ENCODE measurements at places on chromosomes 3 and 15.

DNA sequence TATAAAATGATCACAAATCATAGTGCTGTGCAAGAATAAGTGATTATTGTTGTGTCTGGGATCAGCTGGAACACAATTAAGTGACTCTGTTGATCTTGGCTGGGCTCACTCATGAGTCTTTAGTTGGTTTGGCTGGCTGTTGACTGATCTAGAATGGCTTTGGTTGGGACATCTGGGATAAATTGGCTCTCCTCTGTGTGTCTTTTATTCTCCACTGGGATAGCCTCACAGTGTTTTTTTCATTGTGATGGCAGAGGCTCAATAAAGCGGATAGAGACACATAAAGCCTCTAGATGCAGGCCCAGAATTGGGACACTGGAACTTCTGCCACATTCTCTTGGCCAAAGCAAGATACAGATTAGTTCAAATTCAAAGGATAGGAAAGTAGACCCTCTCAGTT lies 735.6 kb downstream of the PDCD6IP start:
- DNase-seq: no peak

DNA sequence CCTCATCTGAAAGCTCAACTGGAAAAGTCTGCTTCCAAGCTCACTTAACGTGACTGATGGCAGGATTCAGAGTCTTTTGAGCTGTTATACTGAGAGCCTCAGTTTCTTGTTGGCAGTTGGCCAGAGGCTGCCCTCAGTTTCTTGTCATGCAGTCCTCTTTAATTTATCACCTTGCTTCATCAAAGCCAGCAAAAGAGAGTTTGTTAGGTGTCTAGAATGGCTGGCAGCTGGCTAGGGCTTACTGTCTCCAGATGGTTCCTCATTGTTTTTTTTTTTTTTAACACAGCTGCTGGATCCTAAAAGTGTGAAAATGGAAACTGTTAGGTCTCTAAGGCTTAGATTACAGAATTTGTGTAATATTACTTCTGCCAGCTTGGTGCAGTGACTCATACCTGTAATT lies 310.6 kb downstream of the PDCD6IP start:
- no peak for DNase-seq

DNA sequence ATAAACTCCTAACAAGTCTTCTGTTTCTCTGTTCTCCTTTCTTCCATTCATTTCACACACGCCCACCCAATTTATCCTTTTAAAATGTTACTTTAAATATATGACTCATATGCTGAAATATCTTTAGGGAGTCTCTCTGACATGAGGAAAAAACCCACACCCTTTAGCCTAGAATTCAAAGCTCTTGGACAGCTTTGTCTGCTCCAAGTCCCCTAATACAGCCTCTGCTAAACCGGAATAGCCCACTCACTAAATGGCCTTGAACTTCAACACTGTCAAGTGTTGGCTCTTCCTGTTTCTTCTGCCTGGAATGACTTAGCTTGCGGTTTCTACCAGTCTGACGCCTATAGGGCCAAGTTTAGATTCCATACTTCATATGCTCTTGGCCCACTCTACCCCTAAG lies 3.3 kb upstream of the CD96 start:
- no peak for DNase-seq

DNA sequence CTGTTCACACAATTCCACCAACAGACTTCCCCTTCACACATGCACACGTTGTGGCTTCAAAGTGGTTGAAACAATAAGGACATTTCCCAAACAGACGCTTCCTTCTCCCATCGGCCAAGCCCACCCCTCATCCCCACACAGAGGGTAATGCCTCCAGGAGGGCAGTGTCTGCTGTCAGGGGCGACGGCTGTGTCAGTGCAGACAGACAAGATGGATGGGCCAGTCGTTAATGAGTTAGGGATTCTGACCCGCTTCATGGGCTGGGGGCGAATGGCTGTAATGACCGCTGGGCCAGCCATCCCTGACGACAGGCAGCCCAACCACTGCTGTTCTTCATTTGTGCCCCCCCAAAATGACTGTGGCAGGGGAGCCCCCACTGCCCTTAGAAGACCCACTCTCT lies 20.2 kb upstream of the SKIC8 start:
- DNase-seq: no peak

- no peak for DNase-seq
Measured at GRCh38 chr3:176950743-176951142, 246.5 kb downstream of the TBL1XR1 start.

DNA sequence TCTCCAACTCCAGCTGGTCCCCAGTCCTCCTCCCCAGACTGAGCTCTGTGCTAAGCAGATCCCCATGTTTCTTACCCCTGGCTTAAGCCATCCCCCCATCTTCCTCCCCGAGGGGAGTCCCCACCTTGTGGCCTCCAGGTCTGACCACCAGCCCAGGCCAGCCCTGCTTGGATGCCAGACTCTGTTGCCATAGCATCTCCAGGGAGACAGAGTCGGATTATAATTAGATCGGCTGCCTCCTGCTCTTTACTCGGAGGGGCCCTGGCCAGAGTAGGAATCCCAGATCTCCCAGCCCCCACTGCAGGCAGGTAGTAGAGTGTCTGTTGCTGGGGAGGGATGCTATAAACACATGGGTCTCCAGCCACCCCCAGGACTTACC lies 2.4 kb downstream of the KLHDC8B start:
- no peak for DNase-seq

- no peak for DNase-seq
Measured at GRCh38 chr3:32224016-32224516, 14.4 kb upstream of the CMTM8 start.

DNA sequence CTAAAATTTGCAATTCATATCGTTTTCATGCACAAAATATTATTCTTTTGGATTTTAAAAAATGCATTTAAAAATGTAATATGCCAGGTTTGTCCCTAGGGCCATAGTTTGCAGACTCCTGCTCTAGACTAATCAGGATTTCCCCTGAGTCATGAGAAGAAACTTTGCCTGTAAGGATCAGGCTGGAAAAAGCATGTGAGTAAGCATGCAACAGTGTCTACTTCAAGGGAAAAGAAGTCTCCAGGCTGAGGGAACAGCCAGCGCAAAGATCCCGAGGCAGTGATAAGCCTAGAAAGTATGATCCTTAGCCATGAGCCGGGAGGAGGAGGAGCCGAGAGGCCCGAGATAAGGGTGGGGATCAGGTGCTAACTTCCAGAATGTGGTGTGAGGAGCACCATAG lies 382.8 kb upstream of the CFAP20DC start:
- no peak for DNase-seq

DNA sequence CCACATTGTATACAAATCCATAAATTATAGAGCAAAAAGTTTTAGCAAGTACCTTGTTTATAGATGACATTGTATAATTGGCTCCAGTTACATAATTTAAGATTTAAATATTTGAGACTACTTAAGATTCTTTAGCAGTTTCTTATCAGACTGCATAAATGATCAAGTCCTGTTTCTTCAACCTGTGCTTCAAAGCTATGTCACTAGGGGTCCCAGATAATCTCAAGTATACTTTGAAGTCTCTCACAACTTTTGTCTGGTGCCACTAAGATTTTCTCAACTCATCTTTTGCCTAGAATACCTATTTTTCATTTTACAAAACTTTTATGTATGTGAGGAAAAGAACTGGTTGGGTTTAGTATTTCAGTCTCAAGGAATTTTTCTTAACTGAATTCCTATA lies 205.5 kb downstream of the STAG1 start:
- DNase-seq: no peak

DNA sequence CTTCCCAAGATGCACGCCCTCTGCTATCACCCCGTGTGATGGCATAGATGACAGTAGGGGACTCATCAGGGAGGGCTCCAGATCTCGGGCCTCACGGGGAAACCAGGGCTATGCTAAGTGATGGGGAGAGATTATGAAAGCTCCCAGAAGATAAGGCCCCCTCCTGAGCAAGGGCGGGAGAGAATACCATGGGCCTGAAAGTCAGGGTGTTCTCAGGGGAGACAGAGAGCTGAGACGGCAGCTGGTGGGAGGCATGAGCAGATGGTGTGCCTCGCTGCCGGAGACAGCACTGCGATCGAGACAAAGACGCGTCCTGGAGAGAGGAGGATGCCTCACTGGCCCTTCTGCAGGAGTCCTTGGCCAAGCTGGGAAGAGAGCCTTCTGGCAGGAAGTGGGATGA lies 106.5 kb upstream of the ADPGK start:
- DNase-seq: no peak

DNA sequence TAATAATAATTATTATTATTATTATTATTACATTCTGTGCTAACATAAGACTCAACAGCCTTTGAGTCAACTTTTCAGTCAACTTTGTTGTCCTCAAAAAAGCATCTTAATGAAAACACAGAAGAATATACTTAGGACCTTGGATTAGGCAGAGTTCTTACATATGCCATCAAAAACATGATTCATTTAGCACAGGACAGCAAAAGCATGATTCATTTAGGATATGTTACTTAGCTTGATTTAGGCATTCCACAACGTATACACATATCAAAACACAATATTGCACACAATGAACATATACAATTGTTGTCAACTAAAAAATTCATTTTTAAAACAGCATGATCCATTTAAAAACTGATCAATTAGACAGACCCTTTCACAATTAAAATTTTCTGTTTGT lies 213.0 kb downstream of the FMN1 start:
- no peak for DNase-seq

- DNase-seq: no peak
Measured at GRCh38 chr15:68249058-68249713, 19.7 kb upstream of the CLN6 start.

GRCh38 chr3:116920826-116921610 lies 211.4 kb downstream of the TUSC7 start:
- DNase-seq: no peak

GRCh38 chr3:185402561-185402960 lies 39.6 kb downstream of the MAP3K13 start:
- DNase-seq: no peak

DNA sequence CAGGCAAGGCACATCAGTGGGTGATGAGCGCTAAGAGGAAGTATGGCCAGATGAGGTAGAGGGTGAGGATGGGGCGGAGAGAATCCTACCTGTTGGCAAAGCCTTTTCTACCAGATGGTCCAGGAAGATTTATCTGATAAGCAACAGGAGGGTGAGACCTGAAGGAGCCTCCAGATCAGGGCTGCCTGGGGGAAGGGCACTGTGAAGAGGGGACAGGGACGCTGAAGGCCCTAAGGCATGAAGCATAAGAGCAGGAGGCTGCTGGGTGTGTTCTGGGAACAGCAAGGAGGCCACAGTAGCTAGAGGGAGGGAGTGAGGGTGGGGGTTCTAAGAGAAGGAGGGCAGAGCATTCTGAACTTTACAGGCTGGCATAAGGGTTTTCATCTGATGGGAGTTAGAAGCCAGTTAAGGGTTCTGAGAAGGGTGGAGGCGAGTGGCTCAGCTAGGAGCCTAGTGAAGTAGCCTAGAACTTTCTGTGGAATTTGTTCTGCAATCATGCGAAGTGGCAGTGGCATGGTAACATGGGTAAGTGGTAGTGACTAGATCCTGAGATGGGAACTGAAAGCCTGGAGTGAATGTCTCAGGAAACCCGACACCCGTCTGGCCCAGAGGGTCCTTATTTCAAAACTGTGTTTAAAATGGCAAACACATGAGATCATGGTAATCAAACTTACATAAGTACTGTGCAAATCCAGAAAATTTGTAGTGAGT lies 29.9 kb downstream of the CGNL1 start:
- no peak for DNase-seq

DNA sequence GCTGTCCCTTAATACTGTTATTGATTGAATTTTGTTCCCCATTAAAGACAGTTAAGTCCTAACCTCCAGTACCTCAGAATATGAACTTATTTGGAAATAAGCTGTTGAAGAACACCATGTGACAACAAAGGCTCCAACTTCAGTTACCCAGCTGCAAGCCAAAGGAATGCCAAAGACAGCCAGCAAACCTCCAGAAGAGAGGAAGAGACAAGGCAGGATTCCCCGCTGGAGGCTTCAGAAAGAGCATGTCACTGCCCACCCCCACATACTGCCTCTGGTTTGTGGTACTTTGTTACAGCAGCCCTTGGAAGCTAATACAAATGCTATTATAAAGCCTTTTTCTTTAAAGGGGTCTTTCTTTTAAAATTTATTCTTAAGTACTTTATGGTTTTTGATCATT lies 18.4 kb upstream of the NEK10 start:
- no peak for DNase-seq

- DNase-seq: no peak
Measured at GRCh38 chr15:58459045-58459444, 27.3 kb downstream of the LIPC start.

GRCh38 chr3:29370476-29371420 lies 89.9 kb downstream of the RBMS3 start:
- DNase-seq: no peak

GRCh38 chr3:187291512-187292132 lies at the start of gene MASP1:
Gene MASP1 (minus strand): TSS chr3:187291737. CDS start chr3:187291632, 105 bp downstream.
- no peak for DNase-seq

DNA sequence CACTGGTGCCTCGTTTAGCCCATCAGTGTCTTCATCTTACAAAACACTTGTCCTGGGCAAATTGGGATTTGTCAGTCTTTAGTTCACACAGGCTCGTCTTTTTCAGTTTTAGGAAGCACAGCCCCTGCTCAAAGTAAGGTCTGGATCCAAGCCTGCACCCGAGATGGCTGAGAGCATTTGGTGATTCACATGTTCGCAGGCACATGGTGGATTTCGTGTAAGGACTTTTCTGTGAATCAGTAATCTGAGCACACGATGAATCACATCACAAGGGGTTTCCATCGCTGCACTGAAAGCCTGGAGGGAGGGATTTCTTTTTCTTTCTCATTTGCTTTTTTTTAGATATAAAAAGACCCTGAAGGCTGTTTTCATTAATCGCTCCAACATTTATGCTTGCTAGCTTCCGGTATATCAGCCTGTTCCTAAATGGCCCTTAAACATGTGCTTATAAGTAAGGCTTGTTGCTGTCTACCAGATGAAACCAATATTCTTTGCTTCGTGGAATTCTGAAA lies 435.6 kb upstream of the ATP10A start:
- no peak for DNase-seq

- no peak for DNase-seq
Measured at GRCh38 chr3:138066972-138067371, 48.4 kb downstream of the DZIP1L start.

DNA sequence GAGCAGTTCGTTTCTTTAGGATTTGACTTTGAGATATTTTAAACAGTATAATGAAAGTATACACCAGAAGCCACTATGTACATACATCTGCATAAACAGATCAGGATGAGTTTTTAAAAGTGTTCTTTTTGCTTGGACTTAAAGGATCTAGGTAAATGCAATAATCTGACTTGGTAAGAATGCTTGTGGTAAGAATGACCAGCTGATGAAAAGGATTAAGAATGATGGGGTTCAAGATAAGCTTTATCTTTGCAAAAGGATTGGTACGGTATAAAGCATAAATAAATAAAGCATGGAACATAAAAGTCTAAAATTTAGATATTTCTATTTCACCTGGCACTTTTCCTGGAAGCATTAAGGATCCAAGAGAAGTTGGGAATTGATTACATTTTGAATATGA lies 9.8 kb upstream of the MME start:
- no peak for DNase-seq

Measured in T follicular helper cell (primary cell).